ENCODE measurements at places on chromosomes 1 and 21. TPM values are rescaled to one million over a fixed set of nuclear protein-coding genes. Genes with fewer than 3 reads are reported as not detected.

PRAMEF26 gene
- not detected for total RNA-seq

LYPD8 gene
- 2.0 TPM for total RNA-seq

UBE2Q1 gene
- total RNA-seq: 32.8 TPM

IRF6 gene
- total RNA-seq: 0.05 TPM

UBXN10 gene
- total RNA-seq: not detected

ARHGAP30 gene
- total RNA-seq: 4.0 TPM

PBXIP1 gene
- 13.9 TPM for total RNA-seq

OR2G6 gene
- not detected for total RNA-seq

NHLH1 gene
- total RNA-seq: not detected

LAMC2 gene
- total RNA-seq: 55.4 TPM

LRRC38 gene
- 0.71 TPM for total RNA-seq

COL11A1 gene
- total RNA-seq: 0.10 TPM

OPRD1 gene
- total RNA-seq: 0.03 TPM

FMOD gene
- not detected for total RNA-seq

GUCA2A gene
- total RNA-seq: not detected

LCE1D gene
- total RNA-seq: not detected

NBPF4 gene
- not detected for total RNA-seq

TMEM269 gene
- total RNA-seq: 0.03 TPM

NBPF1 gene
- 15.8 TPM for total RNA-seq

ITLN1 gene
- not detected for total RNA-seq

RAVER2 gene
- total RNA-seq: 12.5 TPM

CLCN6 gene
- total RNA-seq: 6.4 TPM

HTR6 gene
- total RNA-seq: not detected

HCRTR1 gene
- total RNA-seq: not detected

IL12RB2 gene
- not detected for total RNA-seq

BRDT gene
- not detected for total RNA-seq

AXDND1 gene
- total RNA-seq: not detected

CLIC6 gene
- total RNA-seq: not detected

SLC5A9 gene
- total RNA-seq: not detected

FUCA1 gene
- total RNA-seq: 3.5 TPM

CNR2 gene
- total RNA-seq: not detected

MATN1 gene
- total RNA-seq: not detected

SLC44A3 gene
- total RNA-seq: 0.30 TPM

All from HT1080 (cell line).